ENCODE measurements at places on chromosomes 4 and X. TPM values are rescaled to one million over a fixed set of nuclear protein-coding genes. Genes with fewer than 3 reads are reported as not detected.

Gene UCHL1
- 222 TPM for total RNA-seq

Gene MTTP
- total RNA-seq, result 0.06 TPM

Gene COL4A5
- 20.7 TPM for total RNA-seq

Gene COL25A1
- 23.0 TPM for total RNA-seq

Gene PDE6B
- total RNA-seq, result 0.06 TPM

Gene HPGDS
- not detected for total RNA-seq

Gene TMEM150C
- 0.26 TPM for total RNA-seq

Gene ITM2A
- not detected for total RNA-seq

Gene FAM53A
- 11.1 TPM for total RNA-seq

Gene BMP2K
- total RNA-seq, result 33.2 TPM

Gene TMEM156
- 0.77 TPM for total RNA-seq

Data from LHCN-M2 (cell line).